GM04503 (cell line): ENCODE measurements at places on chromosomes 12 and 14.

- no peak for DNase-seq
Measured at GRCh38 chr12:1668833-1669543, 21.9 kb upstream of the ADIPOR2 start.

- DNase-seq = no peak
Measured at GRCh38 chr12:6469609-6470374, 685 bp downstream of the VAMP1 start.

GRCh38 chr12:39074063-39074462 lies 168.7 kb upstream of the CPNE8 start:
- DNase-seq = no peak

- DNase-seq = no peak
Measured at GRCh38 chr14:100649173-100649519, 61.9 kb upstream of the BEGAIN start.

DNA sequence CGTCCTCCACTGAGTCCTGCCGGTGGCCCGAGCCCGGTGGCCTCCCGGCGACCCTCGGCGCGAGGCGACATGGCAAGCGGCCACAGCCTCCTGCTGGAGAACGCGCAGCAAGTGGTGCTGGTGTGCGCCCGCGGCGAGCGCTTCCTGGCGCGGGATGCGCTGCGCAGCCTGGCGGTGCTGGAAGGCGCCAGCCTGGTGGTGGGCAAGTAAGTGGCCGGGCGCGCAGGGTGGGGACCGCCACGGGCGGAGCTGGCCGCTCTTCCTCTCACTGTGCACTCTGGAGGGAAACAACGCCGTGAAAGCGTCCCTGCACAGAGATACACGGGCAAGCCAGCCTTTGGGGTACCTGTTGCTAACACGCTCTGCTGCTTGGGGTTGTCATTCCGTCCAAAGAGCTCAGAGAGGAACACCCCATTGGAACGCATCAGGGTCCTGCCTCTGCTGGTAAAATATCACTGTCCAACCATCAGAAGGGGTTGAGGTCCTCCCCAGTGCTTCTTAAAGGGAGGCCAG lies at the start of gene AMDHD1:
Gene AMDHD1, plus strand, starts transcription at position 2 of the 513 bp plus-strand sequence. Its CDS starts 68 bp downstream, at position 70.
- no peak for DNase-seq

GRCh38 chr12:21631367-21631766 lies 26.3 kb downstream of the LDHB start:
- no peak for DNase-seq
